ENCODE measurements at places on chromosomes 13 and 19.

GRCh38 chr13:106145997-106146864, 389.2 kb downstream of the EFNB2 start:
- no peak for DNase-seq

- peak; percentile 3 for DNase-seq
These were observed 2210.2 kb upstream of the PCDH20 start for GRCh38 chr13:63625869-63626268.

GRCh38 chr19:21321996-21322395, 7.2 kb downstream of the ZNF708 start:
- DNase-seq: no peak

DNA sequence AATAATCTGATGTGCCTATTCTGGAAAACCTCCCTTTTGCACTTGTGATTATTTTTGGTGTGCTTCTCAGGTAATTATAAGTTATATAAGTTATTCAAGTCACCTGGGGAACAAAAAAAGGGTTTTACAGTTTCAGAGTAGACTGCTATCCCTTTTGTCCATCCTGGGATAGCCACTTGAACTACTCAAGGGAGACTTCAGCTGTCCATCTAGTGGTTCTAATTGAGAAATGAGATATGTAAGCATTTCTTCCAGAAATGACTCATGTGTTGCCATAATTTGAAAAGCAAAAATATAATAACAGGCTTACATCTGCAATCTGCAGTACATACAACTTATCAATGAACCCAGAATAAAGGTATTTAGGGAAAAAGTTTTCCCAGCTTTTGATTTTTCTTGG, 20.4 kb downstream of the UBL3 start:
- DNase-seq: no peak

DNA sequence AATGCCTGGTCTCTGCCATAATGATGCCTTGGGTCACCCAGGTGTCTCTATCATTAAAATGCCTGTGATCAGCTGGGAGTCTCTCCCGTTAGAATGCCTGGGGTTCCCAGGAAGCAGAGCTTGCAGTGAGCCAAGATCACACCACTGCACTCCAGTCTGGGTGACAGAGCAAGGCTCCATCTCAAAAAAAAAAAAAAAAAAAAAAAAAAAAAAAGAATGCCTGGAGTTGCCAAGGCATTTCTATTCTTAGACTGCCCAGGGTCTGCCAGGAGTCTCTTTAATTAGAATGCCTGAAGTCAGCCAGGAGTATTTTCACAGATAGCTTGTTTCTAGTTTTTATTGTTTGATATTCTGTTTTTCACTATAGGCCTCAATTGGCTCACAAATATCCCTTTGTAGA, 1552.5 kb downstream of the UQCRFS1 start:
- DNase-seq: no peak
